ENCODE measurements at places on chromosomes 11 and 22. TPM values are rescaled to one million over a fixed set of nuclear protein-coding genes. Genes with fewer than 3 reads are reported as not detected.

Gene GPR83
- polyA plus RNA-seq: 0.18 TPM

Gene SMIM38
- 0.12 TPM for polyA plus RNA-seq

Gene PLXNB2
- 109 TPM for polyA plus RNA-seq

DNA sequence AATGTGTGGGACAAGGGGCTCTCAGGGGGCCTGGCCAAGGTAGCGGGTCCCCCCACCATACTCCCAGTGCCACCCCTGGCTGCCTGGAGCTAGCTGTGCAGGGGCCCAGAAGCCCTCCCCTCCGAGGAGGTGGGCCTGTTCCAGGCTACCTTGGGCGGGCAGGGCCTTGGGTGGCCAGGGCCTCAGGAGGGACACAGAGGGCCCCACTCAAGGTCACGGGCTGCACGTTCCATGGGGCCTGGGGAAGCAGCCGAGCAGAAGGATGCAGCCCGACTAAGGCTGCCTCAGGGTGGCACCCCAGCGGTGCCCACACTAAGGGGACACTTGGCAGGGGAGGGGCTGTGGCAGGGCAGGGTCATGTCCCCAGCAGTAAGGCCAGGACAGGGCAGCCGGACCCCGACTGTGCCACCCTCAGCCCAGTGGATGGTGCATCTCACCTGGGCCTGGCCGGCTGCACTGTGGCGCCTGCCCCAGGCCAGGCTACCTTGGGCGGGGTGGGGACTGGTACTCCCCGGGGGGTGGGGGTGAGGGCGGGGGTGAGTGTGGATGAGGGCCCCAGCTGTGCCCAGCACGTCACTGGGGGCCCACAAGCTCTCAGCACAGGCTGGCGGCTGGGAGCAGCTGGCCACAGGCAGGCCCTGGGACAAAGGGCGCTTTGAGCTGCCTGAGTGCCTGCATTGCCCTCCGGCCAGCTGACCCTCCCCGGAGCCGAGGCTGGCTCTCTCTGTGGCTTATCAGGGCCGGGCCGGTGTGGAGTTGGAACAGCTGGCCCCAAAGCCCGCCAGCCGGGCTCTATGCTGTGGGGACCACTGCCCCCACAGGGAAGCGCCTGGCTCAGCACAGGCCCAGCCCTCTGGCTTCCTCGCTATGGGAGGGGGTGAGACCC is 117.1 kb downstream of the KCNQ1 start:
- no peak for DNase-seq

DNA sequence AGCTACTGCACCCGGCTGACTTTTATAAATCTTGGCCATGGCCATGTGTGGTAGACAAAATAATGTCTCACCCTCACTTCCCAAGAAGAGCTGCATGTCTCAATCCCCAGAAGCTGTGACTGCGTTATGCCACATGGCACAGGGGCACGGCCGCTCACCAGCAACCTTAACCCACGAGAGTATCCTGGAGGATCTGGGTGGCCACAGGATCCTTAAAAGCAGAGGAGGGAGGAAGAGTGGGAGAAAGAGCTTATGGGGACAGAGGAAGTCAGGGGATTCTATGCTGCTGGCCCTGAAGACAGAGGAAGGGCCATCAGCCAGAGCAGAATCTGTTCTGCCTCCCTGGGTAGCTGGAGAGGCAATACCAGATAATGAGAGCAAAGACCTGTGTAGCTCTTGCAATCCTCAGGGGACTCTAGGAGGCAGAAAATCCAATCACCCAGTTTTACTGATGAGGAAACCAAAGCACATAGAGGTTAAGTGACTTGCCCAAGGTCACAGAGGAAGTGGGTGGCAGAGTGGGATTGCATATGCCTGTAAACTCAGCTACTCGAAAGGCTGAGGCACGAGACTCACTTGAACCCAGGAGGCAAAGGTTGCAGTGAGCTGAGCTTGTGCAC is 55.3 kb downstream of the CELSR1 start:
- DNase-seq: no peak

- DNase-seq: no peak
Measured at GRCh38 chr22:42177891-42178336, 47.3 kb upstream of the CYP2D6 start.

DNA sequence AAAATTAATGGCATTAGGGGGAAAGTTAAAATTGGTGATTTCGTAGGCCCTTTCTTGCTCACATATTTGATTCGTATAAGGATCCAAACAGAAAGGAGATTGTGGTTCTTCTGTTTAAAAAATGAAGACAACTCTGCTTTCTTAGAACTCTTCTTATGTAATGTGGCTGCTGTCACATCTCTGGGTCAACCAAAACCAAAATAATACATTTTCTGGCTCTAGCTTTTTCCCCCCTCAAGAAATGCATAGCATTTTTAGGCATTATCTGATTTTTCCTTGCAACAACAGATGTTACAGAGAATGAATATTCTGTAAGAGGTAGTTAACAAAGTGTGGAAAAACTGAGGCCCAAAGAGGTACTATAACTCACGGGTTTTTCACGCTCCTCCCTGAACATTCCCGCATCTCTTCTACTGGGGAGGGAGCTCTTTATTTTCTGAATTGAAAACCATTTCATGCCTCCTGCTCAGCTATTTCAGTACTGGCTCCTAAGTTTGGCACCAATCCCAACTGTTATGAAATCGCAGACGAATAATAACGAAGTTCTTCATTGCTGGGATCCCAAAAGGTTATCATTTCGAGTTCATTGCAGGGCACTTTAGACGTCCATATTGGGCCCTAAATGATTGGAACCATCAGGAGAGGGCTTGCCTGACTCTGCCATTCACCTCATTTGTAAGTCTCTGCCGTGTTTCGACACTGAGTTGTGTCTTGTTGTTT is 17.1 kb downstream of the GRAP2 start:
- DNase-seq: no peak

DNA sequence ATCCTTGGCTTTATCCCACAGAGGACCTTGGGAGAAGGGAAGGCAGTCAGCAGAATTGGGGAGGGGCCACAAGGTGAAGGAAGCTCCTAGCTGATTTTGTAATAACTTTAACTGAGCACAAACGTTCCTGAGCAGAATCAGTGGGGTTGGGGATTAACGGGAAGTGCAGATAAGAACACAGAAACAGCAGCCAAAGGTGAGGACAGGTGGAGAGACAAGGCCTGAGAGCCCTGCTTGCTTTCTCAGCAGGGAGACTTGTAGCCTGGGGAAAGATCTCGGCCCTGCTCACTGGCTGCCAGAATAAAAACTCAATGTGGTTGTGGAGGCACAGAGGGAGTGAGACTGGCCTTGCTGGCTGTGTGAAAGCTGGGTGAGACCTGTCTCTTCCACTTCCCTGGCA is 265.2 kb upstream of the FAT3 start:
- no peak for DNase-seq

- peak; percentile 24 for DNase-seq
Measured at GRCh38 chr11:107957109-107957588, 28.9 kb downstream of the RAB39A start.

GRCh38 chr11:2129308-2129698 is 9.9 kb downstream of the IGF2 start:
- DNase-seq: no peak

GRCh38 chr22:37681556-37682049 is 4.5 kb upstream of the NOL12 start:
- DNase-seq: peak; percentile 68

GRCh38 chr11:111645657-111646316 is 43.5 kb downstream of the SIK2 start:
- no peak for DNase-seq

DNA sequence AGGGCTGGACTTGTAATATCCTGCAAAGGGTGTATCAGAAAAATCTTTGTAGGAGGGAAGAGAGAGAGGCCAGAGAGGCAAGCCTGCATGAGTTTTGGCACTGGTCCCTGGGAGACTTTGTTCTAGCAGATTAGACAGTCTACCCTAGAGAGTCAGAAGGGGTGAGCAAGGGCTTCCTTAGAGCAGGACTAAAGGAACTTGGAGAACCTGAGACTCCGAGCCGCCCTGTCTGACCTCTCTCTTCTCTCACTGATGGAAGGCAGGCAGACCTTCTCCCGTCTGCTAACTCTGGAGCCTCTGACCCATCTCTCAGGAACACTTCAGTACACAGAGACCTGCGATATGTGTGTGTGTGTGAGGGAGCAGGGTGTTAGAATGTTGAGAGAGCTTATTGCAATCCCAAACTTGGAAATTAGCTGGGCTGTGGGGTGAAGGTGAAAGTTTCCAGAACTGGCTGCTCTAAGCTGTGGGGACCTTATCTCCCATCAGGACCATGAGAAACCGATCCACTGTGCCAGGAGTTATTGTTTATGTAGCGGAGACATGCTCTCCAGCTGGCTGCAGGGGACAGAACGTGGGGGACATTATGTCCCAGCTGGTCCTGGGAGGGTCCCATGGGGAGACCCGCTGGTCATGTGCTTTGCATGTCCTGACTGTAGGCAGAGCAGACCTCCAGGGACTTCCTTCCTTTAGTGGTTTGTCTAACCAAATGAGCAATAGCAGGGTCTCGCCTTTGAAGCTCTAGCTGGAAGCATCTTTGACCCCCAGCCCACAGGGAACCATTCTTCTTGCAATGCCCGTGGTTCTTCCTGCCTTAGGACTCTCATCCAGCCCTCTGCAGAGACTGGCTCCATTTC is 51.1 kb downstream of the TIMP3 start:
- DNase-seq: no peak

All from hindlimb muscle (tissue), 1 donor.